GM18507 (cell line): ENCODE measurements at places on chromosomes 3 and 15.

GRCh38 chr3:101702726-101703125 lies 16.2 kb upstream of the RPL24 start:
- DNase-seq, result no peak

DNA sequence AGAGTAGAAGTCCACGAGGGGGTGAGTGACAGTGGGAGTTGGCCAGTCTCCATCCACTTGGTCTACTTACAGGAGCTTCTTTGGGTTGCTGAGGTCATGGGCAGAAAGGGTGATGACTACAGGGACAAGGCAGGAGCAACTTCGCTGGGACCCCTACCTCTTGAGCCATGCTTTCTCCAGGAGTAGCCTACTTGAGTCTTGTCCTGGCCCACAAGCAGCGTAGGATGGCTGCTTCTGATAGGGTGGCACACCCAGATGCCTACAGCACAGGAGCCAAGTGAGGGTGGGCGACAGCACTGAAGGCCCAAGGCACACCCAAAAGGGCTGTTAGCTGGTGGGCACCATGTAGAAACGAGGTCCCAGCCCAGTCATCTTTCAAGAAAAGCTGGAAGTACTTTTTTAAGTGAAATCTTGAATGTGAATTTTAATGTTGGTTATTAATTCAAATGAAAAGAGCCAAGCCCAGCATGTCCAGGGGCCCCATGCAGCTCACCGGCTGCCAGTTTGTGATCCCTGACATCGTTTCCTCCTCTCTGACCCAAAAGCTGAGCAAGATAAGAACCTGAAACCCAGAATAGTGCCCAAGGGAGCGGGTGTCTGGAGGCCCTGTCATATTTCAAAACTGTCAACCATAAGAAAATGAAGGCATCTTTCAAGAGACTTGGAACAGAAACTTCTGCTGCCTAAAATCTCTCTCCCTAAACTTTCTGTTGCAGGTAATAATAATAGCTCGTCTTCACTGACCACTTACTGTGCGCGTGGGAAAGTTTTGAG lies 2.2 kb upstream of the CPEB1 start:
- no peak for DNase-seq

DNA sequence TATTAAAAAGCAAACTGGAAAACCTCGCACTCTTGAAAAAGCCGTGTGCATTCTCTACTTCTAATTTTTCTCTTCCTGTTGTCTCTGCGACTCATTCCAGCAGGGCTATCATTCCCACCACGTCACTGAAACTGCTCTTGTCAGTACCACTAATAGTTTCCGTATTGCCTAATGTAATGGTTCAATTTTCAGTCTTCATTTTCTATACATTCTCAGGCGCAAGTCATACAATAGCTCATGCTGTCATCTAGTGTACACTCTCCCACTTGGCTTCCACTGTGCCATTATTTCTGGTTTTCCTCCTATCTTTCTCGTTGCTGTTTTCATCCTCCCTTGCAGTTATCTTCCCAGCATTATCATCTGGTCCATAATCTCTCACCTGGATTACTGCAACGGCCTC lies 160.2 kb downstream of the SPATA16 start:
- DNase-seq, result no peak

- DNase-seq, result no peak
Observed at GRCh38 chr3:63874769-63875168, 11.1 kb downstream of the ATXN7 start.

DNA sequence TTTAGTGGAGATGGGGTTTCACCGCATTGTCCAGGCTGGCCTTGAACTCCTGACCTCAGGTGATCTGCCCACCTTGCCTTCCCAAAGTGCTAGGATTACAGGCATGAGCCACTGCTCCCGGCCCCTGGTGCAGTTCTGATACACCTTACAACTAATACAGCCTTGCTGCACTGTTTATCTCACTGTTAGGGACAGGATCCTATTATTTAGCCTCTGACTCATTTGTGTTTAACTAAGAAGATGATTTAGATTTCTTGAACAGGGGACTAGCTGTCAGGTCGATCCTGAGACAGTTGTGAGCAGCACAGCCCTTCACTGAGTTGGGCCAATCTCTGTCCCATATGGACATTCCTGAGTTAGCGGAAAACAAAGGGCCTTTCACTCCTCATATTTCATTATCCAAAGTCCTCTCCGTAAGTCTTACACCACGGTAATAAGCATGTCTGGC lies 19.2 kb downstream of the GYG1 start:
- DNase-seq, result no peak

DNA sequence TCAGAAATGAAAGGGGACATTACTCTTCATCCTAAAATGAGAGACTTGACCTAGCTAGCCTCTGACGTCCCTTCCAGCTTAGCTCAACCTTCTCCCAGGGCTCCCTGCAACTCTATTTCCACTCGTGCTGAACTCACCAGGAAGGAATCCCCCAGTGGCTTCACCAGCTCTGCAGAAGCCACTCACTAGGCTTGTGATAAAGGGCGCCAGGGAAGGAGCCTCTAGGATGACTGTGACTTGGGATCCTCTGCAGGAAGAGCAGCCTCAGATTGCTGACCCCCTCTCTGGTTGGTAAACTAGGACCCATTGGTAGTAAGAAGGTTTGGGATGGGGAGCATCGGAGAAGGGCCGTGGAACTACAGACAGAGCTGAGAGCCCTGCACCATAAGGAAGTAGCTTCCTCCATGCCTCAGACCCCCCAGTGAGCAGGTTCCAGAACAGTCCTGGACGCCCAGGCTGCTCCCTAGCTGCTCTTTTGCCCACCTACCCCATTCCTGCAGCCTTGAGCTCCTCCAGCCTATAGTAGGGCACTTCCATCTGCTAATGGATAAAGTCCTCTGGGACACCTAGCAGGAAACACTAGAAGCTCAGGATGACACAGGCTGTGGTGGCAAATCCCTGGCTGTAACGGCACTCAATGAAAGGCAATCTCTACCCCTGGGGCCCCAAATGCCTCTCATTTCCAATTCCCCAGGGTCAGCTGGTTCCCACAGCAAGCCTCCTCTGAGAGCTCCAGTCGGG lies 26.0 kb downstream of the PLA2G4F start:
- DNase-seq, result no peak

DNA sequence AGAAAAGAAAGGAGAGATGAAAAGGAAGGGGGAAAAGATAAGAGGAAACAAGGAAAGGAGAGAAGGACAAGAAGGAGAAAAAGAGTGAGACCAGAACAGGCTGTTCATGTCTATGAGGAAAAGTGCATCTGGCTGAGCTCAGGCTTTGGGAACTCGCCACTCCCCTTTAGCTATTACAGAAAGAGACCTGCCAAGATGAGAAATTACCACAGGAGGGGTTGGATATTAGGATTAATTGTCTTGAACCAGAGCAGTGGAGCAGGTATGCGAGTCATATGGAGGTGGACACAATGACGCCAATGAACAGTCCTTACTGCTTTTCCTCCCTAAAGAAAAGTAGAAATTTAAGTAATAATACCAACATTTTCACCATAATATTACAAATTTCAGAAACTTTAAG lies 577.0 kb upstream of the ARRDC4 start:
- no peak for DNase-seq

DNA sequence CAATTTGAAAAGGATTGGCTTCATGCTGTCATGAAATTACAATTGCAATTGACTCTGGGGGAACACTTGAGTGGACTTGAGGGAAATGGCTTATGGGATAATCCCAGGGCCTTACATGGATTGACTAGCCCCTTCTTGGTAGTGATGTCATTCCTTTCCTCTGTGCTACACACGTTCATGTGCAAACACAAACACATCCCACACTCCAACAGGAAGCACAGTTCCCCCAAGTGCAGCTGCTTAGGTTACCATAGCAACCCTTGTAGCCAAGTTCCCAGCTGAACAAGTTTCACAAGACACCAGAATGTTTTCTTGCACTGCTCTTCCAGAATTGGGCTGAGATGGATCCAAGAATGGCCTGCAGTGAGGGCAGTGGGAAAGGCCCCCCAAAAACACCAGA lies 217.0 kb downstream of the ZNF621 start:
- no peak for DNase-seq

DNA sequence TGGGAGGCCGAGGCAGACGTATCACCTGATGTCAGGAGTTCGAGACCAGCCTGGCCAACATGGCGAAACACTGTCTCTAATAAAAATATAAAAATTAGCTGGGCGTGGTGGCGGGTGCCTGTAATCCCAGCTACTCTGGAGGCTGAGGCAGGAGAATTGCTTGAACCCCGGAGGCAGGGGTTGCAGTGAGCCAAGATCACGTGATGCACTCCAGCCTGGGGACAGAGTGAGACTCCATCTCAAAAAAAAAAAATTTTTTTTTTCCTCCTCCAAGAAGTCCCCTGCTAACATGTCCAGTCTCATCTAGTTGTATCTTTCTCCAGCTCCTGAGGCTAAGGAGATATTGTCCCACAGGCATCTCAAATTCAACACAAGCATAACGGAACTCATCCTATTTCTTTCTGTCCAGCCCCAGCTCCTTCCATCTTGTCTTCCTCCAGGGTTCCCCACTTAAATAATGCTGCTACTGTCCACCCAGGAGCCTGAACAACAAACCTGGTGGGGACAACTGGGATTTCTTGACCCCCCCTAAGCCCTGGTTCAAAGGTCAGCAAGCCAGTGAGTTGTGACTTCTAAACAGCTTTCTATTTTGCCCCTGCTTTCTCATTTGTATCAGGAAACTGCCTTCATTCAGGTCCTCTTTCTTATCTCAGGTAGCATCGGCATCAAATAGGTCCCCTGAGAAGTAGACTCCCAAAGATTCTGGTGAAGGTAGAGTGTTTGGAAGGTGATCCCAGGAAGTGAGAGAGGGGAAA lies 4.1 kb upstream of the MEF2A start:
- no peak for DNase-seq

GRCh38 chr15:45829336-45830153 lies 194.7 kb downstream of the SQOR start:
- no peak for DNase-seq

DNA sequence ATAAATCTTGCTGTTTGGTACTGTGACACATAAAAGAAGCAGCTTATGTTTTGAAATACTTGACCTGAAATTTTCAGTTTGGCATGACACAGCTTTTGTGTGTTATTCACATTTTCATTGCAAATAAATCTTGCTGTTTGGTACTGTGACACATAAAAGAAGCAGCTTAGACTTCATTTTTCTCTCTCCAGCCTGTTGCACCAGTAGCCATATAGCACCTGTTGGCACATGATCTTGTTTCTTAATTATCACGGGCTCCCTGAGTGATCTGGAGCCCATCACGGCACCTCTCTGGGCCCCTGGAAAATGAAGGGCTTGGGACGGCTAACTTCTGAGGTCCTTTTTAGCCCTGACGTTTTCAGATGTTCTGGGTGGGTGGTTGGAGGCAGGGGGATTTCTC lies 77.4 kb upstream of the SLCO3A1 start:
- DNase-seq, result no peak

DNA sequence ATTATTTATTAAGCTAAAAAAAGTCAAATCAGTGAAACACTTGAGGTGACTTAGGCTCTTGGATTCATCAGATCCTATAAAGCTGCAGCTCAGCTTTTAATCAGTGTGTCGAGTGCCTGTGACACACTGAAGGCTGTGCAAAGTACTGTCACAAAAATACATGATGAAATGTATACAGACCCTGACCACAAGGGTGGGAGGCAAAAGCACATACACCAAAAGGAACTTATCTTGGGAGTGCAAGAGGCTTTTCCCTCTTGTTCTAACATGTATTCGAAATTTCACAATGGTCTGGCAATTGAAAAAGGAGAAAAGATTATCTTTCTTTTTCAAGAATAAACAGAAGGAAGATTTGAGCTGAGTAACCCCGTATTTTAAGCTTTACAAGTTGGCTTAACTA lies 35.9 kb downstream of the VGLL4 start:
- no peak for DNase-seq

DNA sequence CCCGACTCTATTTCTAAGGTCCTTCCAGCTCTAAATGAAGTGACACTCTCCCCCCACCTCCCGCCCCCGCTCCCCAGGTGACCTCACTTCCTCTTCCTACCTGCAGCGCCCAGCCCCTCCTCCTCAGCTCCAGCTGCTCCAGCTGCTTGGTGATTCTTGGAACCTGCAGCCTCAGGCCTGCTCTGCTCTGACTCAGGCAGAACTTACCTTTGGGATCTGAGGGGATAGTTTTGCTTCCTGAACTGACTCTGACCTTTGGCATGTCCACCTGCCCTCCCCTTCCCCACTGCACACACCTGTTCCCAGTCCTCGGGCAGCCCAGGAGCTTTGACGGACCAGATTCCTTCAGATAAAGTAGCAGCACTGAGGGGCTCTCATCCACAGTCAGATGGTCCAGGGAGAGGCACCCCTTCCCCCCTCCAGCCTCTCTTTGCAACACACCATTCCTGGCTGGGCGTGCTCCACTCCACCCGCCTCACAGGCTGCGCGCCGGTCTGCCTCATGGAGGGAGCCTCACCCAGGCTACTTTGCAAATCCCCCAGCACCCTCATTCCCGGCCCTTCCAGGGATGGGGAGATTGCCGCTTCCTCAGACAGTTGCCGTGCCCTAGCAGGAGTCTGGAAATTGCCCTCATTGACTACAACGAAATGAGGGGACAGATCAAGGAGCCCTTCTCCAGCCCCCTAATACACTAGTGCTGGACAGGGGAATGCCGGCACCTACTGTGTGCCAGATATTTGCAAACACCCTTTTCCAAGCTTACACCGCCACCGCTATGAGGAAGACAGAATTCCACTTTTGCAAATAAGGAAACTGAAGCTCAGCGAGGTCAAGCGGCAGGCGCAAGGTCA lies 692 bp upstream of the C15orf39 start:
- no peak for DNase-seq

DNA sequence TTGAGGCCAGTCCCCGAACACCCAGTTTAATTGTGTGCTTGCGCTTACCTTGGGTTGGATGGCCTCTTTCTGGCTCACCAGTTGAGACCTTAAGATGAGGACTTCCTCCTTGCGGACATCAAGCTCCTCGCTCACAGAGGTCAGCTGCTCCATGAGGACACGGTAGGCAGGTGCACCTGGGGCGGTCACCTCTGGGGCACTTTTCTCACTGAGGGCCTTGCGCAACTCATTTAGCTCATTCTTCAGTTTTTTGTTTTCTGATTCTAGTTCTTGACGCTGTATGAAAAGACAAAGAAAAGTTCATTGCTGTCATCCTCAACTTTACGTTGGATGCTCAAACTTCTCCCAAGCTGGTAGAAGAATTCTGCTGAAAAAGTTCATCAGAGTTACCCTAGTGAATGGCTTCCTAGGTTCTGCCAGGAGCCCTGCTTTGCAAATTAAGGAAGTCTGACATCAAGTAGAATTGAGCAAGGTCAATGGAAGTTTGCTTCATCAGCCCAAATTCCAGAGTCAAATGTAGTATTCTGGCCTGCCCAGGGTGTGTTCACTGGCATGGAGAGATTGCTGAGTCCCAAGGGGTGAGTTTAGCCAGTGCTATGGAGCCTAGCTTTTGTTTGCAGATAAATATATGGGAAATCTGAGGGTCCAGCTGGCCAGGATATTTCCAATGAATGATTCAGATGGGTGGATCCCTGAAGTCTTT lies 55.8 kb upstream of the MYO5C start:
- no peak for DNase-seq
